ENCODE measurements at places on chromosomes 11 and 22. TPM values are rescaled to one million over a fixed set of nuclear protein-coding genes. Genes with fewer than 3 reads are reported as not detected.

GRCh38 chr22:30868663-30869385 lies 99.8 kb downstream of the MORC2 start:
- DNase-seq = no peak

- DNase-seq = no peak
Observed at GRCh38 chr11:112176077-112176476, 765 bp downstream of the BCO2 start.

GRCh38 chr11:21634956-21635355 lies 557.9 kb upstream of the ANO5 start:
- DNase-seq = no peak

GRCh38 chr11:119872611-119873310 lies 143.8 kb upstream of the NECTIN1 start:
- DNase-seq = no peak

The KRTAP5-1 gene
- polyA plus RNA-seq = not detected

The CCDC34 gene
- 25.2 TPM for polyA plus RNA-seq

GRCh38 chr11:120605469-120605868 lies 93.9 kb downstream of the GRIK4 start:
- no peak for DNase-seq

GRCh38 chr11:9386086-9386485 lies 1.6 kb downstream of the IPO7 start:
- no peak for DNase-seq

- no peak for DNase-seq
Observed at GRCh38 chr22:36562261-36562835, 33.4 kb upstream of the EIF3D start.

The OR51B5 gene
- 0.69 TPM for polyA plus RNA-seq

- DNase-seq = no peak
Observed at GRCh38 chr22:23169043-23169406, 11.3 kb upstream of the BCR start.

DNA sequence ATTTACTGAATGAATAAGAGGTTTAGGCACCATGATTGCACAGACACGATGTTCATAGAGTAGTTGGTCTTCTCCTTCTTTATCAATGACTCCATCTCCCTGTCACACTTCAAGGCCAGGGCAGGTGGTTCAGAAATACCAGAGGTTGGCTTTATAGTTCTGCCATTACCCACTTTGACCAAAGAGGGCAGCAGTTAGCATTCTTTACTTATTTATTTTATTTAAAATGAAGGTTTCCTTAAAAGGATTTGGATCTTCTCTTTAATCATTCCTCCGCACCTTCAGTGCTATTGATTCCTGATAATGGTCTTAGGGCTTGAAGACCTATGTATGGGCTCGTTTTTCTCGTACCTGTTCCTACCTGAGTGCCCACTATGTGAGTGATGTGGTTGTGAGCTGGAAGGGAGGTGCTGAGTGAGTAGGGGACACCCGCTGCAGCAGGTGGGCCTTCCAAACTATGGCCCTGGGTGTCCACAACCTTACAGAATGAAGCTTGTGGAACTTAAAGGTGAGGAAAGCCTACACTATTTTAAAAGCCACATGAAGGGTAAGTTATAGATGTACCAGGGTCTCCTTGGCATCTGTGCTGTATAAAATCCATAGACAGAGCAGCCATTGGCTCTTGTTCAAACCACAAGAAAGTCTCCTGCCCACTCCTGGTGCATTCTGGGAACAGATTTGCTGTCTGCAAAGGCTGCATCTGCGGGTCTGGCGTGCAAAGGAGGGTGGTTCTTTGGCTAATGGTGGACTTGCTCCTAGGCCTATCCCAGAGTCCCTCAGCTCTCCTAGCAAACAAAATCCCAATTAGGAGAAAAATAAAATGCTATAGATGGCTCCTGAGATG lies 35.0 kb downstream of the TIMP3 start:
- DNase-seq = no peak

DNA sequence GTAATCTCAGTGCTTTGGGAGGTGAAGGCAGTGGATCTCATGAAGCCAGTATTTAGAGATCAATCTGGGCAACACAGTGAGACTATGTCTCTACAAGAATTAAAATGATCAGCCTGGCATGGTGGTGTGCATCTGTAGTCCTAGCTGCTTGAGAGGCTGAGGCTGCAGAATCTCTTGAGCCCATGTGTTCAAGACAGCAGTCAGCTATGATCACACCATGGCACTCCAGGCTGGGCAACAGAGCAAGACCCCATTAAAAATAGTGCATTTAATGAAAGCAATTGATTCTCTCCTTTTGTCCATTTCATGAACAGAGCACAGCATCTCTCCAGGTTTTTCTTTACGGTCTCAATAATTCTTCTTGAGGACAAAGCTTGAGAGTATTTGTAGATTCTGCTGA lies 11.3 kb upstream of the CARD16 start:
- DNase-seq = no peak

DNA sequence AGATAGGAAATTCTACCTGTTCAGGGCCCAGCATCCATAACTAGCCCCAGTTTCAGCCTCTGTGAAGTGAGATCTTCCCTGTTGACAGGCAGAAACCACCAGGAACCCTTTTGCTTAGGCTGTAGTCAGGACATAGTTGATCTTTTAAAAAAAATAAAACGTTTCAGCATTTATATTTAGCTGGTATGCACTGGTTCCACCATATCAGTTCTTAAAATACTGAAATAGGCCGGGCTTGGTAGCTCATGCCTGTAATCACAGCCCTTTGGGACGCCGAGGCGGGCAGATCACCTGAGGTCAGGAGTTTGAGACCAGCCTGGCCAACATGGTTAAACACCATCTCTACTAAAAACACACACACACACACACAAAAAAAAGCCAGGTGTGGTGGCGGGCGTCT lies 35.3 kb downstream of the GALNT18 start:
- DNase-seq = no peak

The PHLDA2 gene
- 1.8 TPM for polyA plus RNA-seq

DNA sequence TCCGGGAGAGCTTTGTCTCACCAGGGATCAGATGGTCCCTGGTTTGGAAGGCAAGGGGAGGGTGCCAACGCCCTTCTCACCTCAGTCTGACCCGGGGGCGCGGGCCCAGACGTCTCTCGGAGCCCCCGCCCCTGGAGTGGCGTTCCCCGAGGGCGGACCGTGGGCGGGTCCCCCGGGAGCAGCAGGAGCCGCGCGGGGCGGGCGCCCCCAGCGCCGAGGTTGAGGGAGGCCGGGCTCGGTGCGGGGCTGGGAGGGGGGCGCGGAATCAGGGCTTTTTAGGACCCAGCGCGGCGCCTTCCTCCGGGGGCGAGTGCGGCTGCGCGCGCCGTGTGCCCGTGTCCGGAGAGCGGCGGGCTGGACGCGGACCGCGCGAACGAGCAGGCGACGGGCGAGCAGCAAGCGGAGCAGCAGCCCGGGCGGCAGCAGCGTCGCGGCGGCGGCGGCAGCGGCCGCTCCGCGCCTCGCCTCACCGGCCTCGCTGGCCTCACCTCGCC lies at the start of gene KCNC1:
Gene KCNC1 (plus strand): TSS at position 364 of the 494 bp plus-strand sequence. CDS start 1,222 bp downstream, outside the sequence.
- no peak for DNase-seq

The A4GALT gene
- 17.2 TPM for polyA plus RNA-seq

GRCh38 chr11:61297746-61298145 lies 2.6 kb upstream of the VWCE start:
- DNase-seq = no peak

- DNase-seq = no peak
Observed at GRCh38 chr11:1289211-1289935, 20.1 kb downstream of the TOLLIP start.

DNA sequence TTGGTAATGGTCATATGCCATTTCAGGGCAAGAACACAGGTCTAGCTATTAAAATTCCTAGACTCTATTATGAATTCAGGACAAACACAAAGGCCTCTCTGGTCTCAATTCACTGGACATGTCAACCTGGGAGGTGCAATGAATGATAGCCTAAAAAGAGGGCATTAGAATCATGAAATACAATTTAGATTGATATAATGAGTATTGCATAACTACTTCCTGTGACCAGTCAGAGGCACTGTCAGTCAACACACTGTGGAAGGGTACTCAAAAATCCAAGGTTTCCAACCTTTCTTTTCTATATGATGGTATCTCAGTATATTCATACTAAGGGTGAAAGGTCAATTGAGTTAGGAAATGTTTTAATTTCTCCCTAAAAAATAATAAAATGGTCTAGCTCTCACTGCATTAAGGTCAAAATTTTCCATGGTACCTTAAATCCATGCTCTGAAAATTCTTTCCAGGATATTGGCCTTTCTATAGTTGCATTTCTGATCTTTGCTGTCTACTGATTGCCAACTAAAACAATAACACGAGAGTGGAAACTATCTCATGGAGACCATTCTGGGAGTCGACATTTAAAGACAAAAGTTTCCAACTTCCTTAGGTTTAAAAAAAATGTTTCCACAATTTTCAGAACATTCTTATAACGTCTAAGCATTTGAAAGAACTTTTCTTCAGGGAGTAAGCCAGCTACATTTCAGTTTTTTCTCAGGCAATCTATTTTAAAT lies 81.7 kb upstream of the APOA1 start:
- DNase-seq = no peak

DNA sequence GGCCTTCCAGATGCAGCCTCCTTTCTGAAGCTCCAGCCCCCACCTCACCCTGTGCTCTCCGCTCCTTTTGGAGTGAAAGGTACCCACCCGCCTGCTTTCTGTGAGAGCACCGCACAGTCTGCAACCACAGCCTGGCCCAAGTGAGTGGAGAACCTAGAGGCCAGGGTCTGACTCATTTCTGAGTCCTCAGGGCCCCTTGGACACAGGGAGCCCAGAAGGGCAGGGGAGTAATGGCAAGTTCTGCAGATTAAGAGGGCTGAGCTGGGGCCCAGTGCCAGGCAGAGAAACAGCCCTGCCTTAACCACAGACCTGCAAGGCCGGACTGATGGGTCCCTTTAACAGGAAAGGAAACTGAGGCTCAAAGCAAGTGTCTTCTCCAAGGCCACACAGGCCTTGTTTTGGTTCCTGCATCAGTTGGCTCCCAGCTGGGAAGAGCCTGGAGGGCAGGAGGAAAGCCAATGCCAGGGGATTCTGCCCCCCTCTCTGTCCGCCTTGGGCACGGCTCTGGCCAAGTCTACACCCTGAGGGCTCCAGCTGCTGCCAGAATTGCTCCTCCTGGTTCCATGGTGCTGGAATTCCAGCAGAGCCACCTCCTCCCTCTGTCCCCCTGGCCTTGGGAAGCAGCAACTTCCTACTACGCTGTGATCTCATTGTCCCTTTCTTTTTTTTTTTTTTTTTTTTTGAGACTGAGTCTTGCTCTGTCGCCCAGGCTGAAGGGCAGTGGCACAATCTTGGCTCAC lies 55.1 kb downstream of the CYTH4 start:
- DNase-seq = no peak

DNA sequence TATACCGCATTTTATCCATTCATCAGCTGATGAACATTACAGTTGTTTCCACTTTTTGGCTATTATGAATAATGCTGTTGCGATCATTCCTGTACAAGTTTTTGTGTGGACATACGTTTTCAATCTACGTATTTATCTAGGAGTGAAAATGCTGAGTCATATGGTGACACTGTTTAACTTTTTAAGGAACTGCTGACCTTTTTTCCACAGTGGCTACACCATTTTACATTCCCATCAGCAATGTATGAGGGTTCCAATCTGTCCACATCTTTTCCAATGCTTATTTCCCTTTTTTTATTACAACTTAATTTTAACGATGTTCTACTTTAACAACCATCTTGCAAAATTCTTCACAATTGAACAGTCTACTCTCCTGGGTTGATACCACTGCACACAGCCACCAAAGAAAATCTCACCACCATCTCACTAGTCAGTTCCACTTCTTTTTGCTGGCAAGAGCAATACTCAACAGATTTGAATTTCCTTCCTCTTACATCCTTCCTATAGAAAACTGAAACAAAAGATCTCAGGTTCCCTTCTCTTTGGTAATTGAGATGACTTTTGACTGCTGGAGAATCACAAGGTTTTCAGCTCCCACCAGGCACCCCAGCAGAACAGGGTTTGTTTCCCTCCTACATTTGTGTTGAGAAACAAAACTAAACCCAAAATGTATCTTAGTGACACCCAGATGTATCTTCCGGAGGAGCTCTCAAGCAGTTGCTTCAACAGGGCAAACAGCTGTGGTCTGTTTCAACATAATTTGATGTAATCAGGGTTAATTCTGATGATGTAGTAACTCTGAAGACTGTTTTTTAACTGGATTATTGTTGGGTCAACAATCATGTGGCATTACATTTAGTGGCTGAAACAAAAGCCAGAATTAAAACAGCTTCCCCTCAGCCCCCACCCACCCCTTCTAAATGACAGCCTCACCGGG lies 7.0 kb upstream of the GAB2 start:
- DNase-seq = no peak

The TP53AIP1 gene
- polyA plus RNA-seq = 0.87 TPM

The DDI1 gene
- polyA plus RNA-seq = not detected

DNA sequence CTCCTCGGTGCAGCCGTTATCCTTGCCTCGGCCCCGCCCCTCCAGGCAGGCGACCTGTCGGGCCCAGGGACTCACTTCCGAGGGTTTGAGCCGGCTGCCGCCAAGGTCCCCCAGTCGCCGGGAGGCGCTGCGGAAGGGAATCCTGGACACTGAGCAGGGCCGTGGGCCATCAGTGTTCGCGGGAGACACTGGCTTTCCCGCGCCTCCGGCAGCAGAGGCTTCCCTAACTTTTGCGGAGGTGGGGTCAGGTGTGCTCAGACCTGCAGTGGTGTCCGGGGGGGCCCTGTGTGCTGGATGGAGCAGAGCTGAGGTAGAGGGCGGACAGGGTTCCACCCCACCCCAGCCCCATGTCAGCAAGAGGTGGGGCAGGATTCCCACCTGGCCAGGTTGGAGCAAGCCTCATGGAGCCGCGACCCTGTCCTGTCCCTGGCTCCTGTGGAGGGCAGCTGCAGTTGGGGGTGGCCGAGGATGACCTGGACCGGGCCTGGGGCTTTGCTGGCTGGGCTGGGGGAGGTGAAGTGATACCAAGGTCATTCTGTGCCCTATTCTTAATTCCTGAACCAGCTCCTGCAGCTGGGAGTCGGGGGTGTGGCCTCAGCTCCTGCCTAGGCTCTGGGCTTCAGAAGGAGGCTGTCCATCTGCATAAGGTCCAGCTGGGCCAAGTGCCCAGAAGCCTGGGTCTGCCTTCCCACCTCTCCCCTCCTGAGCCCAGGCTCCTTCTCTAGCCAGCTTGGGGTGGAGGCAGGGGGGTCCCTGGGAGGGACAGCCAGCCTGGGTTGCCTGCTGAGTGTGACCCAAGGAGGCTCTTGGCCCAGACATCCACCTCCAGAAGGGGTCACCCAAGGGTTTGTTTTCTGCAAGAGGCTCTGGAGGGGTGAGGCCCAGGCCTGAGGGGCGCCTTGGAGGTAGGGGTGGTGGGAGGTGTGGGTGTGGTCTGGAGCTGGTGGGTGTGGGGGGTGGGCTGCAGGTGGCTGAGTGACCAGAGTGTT lies 8.4 kb downstream of the TSPAN4 start:
- no peak for DNase-seq

- no peak for DNase-seq
Observed at GRCh38 chr11:8800520-8801110, 110.4 kb upstream of the AKIP1 start.

DNA sequence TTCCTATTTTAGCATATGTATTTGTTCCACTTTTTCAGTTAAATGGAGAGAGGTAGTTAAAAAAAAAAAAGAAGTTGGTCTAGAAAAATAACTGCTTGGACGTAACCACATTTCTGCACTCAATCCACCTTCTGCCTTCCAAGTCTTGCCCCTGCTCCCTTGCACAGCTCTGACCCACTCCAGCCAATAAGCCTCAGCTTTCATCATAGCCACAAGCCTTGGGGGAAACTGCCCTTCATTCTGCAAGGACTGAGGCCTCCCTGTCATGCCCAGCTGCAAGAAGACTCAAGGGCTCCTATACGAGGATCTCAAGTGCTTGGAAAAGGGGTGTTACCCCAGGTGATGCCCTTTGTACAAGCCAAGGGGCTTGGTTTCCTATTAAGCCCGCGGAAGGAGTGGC lies 36.0 kb upstream of the OAF start:
- DNase-seq = no peak

GRCh38 chr11:81787584-81788049 lies 946.0 kb downstream of the FAM181B start:
- no peak for DNase-seq

- DNase-seq = no peak
Observed at GRCh38 chr11:45959851-45960250, 37.4 kb downstream of the LARGE2 start.

Data from right renal pelvis (tissue), 4 donors.